Stimulated activated CD4-positive, alpha-beta T cell treated with anti-CD3 and anti-CD28 coated beads, TNF-alpha, amount 100 ng/mL, for 4 hours (primary cell): ENCODE measurements at places on chromosomes 2 and 18.

GRCh38 chr2:163436963-163437362 lies 298.8 kb downstream of the FIGN start:
- no peak for DNase-seq

- no peak for DNase-seq
Measured at GRCh38 chr2:96260387-96261260, 5.2 kb downstream of the TMEM127 start.

GRCh38 chr2:29733965-29734364 lies 187.4 kb downstream of the ALK start:
- DNase-seq = no peak

GRCh38 chr2:64913357-64913869 lies 75.8 kb upstream of the SLC1A4 start:
- DNase-seq = no peak

GRCh38 chr2:84033347-84033974 lies 425.6 kb downstream of the SUCLG1 start:
- no peak for DNase-seq

DNA sequence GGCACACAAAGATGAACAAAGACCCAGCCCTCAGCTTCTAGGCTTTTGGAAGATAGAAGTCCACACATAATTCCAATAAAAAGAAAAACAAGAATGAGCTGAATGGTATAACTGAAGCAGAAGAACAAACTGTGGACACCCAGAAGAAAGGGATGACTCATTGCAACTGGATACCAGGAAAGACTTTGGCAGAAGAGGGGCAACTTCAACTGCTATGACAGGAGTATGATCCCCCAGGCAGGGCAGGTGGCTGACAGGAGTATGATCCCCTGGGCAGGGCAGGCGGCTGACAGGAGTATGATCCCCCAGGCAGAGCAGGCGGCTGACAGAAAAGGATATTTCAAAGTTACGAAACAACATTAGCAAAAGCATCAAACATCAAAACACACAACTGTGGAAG lies 21.6 kb downstream of the PID1 start:
- DNase-seq = no peak

- no peak for DNase-seq
Measured at GRCh38 chr18:11789716-11790510, 61.3 kb upstream of the CHMP1B start.

DNA sequence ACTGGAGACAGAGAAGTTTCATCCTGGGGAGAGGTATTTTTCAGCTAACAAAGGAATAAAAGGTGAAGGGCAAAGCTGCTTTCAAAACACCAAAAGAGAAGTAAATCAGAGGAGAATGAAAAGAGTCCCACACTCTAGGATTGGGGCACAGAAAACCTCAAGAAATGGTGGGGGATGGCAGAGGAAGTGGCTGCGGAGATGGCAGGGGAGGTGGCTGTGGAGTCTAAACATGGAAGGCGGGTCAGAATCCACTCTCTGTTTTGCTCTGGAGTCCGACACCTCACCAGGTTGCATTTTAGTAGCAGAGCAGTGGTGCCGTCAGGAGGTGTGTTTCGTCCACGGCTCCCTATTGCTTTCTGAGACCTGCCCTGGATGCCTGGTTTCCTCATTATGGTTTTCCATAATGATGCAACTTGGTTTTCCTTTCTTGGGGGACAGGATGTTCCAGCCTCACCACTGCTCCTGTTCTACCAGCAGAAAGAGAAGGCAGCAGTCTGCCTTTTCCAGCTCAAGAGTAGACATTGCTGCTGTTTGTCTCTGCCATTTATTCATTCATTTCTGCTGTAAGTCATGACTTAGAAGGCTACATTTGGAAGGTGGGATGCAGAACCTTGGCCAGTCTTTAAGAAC lies 188.7 kb downstream of the ANKRD44 start:
- DNase-seq = no peak

GRCh38 chr2:176584333-176584732 lies 315.1 kb downstream of the MTX2 start:
- DNase-seq = no peak

DNA sequence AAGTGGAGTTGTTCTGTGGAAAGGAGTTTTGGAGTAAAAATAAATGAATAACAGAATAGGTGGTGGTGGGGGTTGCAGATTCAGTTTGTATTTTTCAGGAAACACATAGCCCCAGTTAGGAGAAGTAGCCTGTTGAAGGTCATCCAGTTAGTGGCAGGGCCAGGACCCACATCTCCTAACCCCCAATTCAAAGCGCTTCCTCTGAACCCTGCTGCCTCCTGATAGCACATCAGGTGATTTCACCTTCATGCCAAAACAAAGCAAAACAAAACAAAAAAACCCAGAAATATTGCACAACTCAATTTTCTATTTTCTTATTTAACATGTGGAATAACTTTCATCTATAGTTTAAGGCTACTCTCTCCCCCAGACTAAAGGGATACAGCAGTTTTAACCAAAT lies 112.3 kb upstream of the UGP2 start:
- DNase-seq = no peak

DNA sequence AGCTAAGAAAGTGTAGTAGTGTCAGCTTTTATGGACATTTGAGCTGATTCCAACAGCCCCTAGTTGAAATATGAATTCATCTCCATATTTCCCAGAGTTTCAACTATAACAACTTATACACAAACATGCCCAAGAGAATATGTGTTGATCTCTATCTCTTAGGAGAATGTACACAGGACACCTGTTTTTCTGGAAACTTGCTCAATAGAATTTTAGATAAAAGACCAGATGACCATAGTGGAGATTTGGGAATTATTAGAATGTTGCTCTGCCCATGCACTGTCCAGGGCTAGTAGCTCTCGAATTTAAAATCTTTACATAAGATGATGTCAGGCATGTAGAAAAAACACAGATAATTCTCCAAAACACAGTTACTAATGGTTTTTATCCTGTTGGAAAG lies 162.3 kb upstream of the VRK2 start:
- DNase-seq = no peak

DNA sequence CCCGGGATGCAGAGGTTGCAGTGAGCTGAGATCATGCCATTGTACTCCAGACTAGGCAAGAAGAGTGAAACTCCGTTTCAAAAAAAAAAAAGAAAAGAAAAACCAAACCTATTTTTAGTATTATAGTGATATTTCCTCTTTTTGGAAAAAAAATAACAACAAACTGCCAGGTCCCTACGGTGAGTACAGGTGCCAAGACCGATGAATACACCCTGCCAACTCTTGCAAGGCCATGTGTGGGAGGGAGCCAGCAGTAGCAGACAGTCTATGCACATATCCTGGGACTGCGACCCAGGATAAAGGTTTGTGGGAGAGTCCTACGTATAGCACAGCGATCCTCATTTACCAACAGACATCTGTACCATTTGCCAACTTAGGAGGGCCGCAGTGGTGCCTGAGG lies 69.6 kb upstream of the DNMT3A start:
- DNase-seq = no peak

GRCh38 chr2:37604716-37605115 lies 66.7 kb downstream of the CDC42EP3 start:
- DNase-seq = no peak

DNA sequence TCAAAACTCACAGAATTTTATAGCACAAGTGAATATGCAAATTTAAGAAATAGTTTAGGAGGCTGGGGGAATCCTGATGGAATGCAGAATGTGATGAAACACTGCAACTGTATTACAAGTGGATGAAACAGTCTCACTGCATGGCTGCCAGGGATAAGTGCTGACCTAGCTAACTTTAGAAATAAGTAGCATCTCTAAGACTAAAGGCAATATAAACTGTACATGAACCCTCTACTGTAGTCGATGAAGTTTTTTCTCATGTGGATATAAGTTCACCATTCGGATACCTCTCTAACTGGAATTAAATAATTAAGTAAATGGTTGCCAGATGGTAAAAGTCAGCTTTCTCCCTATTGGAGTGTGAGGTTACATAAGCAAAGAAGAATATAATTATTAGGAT lies 777.8 kb upstream of the RAB6C start:
- no peak for DNase-seq

GRCh38 chr18:65202091-65202490 lies 548.7 kb upstream of the CDH7 start:
- DNase-seq = no peak
